ENCODE measurements at places on chromosomes 7 and 10.
A peak's percentile ranks its signal among the peaks of the same experiment; 100 is the strongest.

DNA sequence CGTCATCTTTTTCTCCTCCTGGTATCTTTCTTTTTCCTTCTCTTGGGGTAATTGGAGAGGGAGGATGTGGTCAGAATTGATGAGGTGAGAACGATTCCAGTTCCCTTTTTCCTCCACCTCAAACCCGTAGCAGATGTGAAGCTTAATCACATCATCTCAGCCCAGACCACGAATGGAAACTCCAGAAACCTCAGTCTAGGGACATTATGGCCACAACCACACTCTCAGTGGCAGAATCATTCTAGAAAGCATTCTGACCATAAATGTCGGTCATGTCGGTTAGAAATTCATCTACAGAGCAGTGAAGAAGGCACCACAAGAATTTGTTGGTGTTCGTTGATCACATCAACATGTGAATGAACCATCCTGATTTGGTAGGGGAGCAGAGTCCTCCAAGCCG is 78.7 kb downstream of the GATA3 start:
- DNase-seq = no peak

GRCh38 chr10:110006358-110007160 is 1.2 kb upstream of the ADD3 start:
- DNase-seq = peak; percentile 9

- DNase-seq = no peak
These were observed 134.2 kb upstream of the EFCAB10 start for GRCh38 chr7:105715528-105715927.

GRCh38 chr7:129210256-129210988 is 14.4 kb upstream of the AHCYL2 start:
- peak; percentile 32 for DNase-seq

GRCh38 chr7:128422842-128423241 is 13.1 kb upstream of the IMPDH1 start:
- no peak for DNase-seq

GRCh38 chr10:103980288-103980906 is 13.5 kb downstream of the SLK start:
- DNase-seq = no peak

- no peak for DNase-seq
These were observed 9.0 kb downstream of the PUS7 start for GRCh38 chr7:105512926-105513526.

DNA sequence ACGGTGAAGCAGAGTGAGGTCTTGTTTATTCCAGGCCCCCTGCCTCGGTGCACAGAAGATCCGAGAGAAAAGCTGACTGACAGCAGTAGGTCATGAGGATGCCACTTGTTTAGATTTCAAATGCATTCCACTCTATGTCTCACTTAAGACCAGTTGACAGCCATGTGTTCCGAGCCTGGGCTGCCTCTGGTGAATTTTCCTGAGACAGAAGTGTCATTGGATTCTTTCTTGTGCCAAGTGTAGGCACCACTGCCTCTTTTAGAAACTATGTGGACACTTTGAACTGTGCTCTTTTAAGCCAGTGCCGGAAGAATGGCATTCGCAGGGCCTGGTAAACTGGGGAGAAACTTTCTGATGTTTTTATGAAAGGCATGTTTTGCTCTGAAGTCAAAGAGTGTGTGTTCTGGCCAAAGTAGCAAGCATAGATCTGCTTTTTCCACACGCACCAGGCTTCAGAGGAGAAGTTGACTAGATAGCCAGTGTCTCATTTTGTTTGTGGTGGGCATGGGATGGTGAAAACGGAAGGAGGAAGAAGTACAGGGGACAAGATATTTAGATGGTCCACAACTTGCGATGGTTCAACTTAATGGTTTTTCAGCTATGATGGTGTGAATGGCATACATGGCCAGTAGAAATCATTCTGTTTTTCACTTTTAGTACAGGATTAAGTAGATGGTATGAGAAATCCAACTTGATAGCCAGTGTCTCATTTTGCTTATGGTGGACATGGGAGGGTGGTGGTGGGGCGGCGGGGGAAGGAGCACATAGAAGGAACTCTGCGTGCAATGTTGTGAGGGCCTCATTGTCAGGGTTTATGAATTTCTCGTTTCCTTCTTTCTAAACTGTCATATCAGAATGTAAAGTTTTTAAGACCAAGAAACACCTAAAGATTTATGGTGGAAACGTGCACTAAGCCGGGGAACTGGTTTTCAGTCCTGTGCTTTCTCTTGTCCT is 41.5 kb downstream of the CYP17A1 start:
- no peak for DNase-seq
